ENCODE measurements at places on chromosomes 7 and 10. TPM values are rescaled to one million over a fixed set of nuclear protein-coding genes. Genes with fewer than 3 reads are reported as not detected.

ANXA8L1 gene
- polyA plus RNA-seq: 0.15 TPM

CELF2 gene
- 26.0 TPM for polyA plus RNA-seq

CTAGE8 gene
- 1.0 TPM for polyA plus RNA-seq

MYO1G gene
- 1.8 TPM for polyA plus RNA-seq

MUC3A gene
- 0.58 TPM for polyA plus RNA-seq

All from adipose tissue (tissue), 3 donors.